Activated CD8-positive, alpha-beta memory T cell treated with anti-CD3 and anti-CD28 coated beads for 1 hour (primary cell): ENCODE measurements at places on chromosomes 12 and 14.

GRCh38 chr12:575129-575502, 88.1 kb downstream of the NINJ2 start:
- DNase-seq = no peak

- no peak for DNase-seq
Observed at GRCh38 chr14:63940387-63940786, 87.6 kb downstream of the SYNE2 start.

DNA sequence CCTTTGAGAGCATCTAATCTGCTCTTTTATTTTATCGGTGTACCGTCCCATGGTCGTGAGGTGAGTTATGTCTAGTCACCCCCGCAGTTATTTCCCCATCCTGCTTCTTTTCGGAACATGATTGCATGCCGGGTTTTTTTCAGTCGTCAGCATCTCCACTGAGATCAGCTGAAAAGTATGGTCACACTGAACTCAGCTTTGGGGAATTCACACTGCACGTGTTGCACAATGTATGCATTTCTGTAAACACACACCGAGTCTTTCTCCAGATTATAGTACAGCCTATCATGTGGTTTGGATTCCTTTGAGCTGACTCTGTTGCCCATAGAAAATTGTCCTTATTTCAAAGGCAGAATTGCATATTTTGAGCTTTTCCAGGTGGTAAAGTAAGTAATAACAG, 24.6 kb downstream of the PLXNC1 start:
- no peak for DNase-seq

- no peak for DNase-seq
Observed at GRCh38 chr14:69153152-69153872, 393 bp upstream of the DCAF5 start.

DNA sequence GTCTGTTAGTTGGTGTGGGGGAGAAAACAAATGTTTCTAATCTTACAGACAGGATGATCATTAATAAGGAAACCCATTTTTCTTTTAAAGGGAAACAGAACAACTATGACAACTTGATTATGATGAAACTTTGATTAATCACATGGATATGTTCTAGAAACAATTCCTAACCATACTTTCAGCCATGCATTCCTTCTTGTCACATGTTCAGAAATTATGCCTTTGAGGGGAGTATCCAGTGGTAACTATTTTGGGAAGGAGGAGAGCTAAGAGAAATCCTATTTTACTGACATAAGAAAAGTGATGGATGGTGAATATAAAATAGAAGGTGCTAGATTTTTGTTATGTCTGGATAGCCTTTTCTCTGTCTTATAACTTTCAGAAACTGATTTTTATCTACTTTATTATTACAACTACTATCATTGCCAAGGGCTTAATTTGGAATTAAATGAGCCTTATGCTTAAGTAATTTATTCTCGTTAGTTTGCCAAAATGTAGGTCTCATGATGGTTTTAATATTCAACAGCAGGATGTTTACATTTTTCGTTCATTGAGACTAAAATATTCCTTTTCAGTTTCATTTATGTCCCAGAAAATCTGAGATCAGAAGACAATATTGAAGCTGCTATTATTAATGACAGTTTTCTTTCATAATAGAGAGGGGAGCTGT, 200.1 kb downstream of the TMTC2 start:
- DNase-seq = no peak

DNA sequence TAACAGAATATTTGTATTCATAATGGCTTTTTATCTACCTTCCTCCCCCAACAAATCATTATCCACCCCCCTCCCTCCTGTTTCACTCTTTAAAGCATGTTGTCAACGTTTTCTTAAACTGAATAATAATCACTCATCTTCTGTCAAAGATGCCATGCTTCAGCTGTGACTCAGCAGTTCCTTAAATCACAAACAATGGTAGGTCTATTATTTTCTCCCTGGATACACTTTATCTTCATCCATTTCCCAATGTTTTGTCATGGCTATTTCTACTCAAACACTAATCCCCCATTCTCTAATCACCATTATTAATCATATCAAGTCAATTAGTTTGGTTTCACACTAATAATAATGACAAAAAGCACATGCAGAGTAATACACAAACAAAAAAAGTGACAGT, 6.5 kb downstream of the CLEC12B start:
- no peak for DNase-seq

- no peak for DNase-seq
Observed at GRCh38 chr14:99681101-99681831, 2.8 kb upstream of the CYP46A1 start.

GRCh38 chr14:89926694-89927093, 27.8 kb downstream of the EFCAB11 start:
- no peak for DNase-seq

DNA sequence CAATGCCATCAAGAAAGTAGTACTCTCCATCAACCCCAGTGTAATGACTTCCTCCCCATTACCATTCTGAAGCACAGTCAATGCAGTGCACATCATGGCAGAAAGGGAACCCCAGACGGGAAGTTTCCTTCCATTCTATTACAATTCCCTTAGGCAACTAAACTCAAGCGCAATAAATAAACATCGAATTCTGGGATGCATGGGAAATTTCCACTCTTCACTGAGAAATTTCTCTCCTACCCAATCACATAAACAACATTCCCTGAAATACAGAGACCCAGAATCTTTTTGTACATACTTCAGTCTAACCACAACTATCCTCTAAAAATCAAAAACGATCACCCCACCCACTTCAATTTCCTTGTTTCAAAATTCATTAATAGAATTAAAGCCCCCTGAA, 20.0 kb downstream of the SARNP start:
- DNase-seq = no peak

- DNase-seq = no peak
Observed at GRCh38 chr12:19485240-19485639, 45.9 kb downstream of the AEBP2 start.

DNA sequence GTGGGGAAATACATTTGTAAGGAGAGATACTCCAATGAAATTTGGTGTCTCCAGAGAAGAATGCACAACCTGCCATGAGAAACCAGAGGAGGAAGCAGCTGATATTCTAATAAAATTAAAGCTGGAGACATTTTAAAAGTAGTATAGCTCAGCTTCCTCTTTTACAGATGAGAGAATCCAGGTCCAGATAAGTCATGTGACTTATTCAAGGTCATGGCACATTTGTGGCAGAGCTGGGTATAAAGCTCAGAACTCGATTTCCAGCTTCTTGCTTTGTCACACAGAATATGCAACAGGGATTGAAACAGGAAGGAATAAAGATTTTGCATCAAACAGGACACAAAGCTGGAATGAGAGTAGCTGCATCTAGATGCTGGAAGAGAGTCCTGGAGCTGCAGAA, 174.8 kb downstream of the EMP1 start:
- no peak for DNase-seq

GRCh38 chr14:33642080-33642479, 308.8 kb downstream of the EGLN3 start:
- no peak for DNase-seq
